NCI-H345 (cell line): ENCODE measurements at places on chromosomes 6 and 20.

DNA sequence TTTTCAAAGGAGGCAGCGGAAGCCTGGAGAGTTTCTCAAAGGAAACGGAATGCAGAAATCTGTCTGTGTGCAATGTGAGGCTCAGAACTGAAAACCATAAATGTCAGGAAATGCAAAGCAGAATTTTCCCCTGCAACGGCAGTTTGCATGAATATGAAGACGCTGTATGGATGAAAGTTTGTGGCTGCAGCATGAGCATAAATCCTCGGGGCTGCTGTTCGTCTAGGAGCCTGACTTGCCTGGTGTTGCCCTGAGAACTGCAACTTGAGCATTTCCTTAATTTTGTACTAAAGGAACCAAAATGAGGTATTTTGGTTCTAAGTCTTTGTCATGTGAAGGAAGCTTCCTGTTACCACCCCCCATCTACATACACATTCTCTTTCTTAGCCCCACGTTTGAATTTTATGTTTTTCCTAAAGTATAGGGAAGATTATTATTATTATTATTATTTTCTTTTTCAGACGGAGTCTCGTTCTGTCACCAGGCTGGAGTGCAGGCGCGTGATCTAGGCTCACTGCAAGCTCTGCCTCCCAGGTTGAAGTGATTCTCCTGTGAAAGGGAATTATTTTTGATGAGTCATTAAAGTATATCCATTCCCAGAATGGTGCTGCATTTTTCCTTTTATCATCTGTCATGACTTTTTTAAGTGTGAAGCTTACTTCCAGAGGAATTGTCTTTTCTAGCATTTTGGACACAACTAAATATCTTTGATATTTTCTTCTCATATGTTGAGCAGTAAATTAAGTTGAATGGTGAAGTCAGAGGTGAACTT, 33.1 kb downstream of the MTHFD1L start:
- no peak for DNase-seq

DNA sequence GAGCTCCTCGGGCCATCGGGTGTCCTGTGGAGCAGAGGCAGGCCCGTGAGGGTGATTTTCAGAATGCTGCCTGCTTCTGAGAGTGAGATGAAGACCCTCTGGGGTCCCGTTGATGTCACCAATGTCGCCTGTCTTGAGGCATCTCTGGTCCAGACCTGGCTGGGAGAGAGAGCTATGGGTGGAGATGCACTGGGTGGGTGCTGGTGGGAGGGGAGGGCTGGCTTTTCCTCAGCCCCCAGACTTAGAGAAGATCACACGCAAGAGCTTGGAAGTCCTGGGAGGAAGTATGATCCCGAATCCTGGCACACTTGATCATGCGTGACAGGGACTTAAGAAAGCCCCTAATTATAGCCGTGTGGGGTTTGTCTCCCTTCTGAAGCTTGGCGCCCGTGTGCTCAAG, 103.2 kb upstream of the CD93 start:
- DNase-seq = no peak

DNA sequence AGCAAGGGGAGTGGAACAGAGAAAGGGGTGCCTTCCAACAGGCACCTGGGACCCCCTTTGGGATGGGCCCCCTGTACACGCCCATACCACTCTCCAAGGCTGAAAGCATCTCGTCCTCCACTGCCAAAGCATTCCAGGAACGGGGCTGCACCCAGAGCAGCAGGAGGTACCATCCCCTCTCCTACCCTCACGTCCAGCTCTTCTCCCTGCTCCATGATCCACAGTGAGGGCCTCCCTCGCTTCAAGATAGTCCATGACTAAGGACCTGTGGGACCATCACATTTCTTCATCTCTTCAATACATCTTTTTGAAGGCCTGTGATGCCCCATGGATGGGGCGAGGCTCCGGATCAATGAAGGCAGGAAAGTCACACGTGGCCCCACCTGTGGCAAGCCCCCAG, 209.9 kb downstream of the ANKRD60 start:
- DNase-seq = no peak

DNA sequence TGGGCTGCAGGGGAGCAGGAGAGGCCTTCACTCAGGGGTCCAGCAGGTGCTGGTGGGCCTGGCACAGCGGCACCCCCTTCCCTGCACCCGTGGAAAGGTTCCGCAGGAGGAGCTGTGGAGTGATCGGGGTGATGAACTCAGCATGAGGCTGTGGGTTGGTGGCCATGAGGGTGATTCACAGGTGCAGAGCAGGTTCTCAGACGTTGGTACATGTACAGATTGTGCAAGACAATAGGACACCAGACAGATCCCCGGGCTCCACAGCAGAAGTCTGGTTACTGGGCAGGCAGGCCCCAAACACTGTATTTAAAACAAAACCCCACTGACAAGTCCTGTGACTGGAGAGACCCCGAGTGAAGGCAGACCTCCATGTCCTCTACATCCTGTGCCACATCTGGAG, 151.6 kb upstream of the CDH4 start:
- no peak for DNase-seq

GRCh38 chr20:57257701-57258453, 8.6 kb downstream of the BMP7 start:
- DNase-seq = peak; percentile 77

GRCh38 chr20:8127553-8128255, 4.4 kb upstream of the PLCB1 start:
- DNase-seq = no peak

- no peak for DNase-seq
These were observed 183.4 kb downstream of the ADGRG6 start for GRCh38 chr6:142485256-142485655.

GRCh38 chr6:77462359-77463307, 658 bp downstream of the HTR1B start:
- DNase-seq = no peak

- no peak for DNase-seq
These were observed 36.3 kb upstream of the GATA5 start for GRCh38 chr20:62511915-62512610.

GRCh38 chr6:147637620-147638195, 129.2 kb downstream of the SAMD5 start:
- no peak for DNase-seq

GRCh38 chr6:63476302-63476701, 96.0 kb upstream of the LOC128125822 start:
- DNase-seq = peak; percentile 2

DNA sequence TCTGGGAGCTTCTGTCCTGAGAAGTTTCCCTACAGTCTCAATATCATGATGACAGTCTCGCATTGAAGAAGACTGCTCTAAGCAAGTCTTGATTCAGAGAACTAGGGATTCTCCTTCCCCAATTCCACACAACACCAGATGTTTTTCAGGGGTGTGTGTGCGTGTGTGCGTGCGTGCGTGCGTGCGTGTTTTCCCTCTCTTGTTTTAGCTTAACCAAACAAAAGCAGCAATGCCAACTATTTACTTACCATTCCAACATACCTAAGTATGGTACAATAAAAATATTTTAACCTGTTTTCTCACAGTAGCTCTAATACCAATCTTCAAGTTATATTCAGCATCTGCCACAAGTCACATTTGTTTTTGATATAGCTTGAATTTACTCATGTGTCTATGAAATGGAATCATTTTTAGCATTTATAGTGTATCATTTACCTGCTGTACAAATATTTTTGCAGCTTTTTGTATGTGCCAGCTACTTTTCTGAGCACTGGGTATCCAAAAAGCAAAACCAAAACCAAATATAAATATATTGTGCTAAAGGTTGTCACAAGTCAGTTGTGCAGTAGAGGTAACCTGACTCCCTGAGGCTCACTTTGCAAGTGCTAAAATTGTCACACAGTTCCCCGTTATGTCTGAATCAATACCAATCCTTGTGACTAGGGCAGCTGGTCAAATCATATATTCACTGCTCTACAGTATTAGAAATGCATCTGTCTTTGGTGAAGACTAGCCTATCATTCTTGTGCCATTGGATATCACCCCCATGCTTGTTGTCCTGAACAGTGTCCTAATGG, 21.7 kb upstream of the MYLIP start:
- DNase-seq = no peak
